Foreskin melanocyte (primary cell): ENCODE measurements at places on chromosomes 5 and 9.
A peak's percentile ranks its signal among the peaks of the same experiment; 100 is the strongest.

GRCh38 chr9:123360161-123361085 is 4.4 kb downstream of the CRB2 start:
- DNase-seq, result no peak

DNA sequence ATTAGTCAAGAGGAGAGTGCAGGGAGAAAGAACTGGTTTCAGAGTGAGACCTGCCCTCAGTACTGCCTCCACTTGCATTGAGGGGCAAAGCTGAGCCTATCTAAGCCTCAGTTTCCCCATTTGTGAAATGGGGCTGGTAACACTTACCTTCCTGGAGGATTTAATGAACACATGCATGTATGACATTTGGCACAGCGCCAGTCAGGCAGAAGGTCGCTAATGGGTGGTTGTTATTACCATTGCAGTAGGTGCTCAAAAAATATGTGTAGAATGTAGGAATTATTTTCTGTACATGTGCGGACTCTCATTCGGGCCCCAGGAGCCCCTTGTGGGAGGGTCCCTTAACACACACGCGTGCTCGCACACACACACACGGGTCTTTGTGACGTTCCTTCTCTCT is 10.9 kb downstream of the FAT2 start:
- no peak for DNase-seq

DNA sequence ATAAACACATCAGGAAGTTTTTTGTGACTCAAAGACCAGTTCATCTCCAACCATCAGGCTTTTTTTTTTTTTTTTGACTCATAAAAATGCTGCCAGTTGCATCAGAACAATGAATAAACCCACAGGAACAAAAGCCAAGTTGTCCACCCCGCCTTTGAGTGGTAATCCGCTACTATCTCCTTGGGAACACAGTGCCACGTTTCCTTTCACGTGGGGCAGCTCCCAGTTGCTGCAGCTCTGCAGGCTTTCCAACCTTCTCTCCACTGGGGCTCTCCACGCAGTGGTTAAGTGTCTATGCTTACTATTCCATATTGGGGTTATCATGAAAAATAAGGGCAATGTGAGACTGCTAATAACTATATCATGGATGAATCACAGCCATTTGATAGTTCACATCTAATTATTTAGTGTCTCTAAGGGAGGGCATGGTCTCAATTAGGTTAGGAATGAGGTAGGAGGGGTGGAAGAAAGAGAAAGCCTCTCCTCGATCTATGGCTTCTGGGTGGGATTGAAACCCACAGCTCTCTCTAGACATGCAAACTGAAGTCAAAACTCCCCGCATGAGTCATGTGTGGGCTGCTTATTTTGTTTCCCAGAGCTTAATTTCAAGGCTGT is 55.8 kb upstream of the ACTBL2 start:
- DNase-seq, result peak; percentile 82

GRCh38 chr9:133768859-133769510 is 30.8 kb upstream of the SARDH start:
- no peak for DNase-seq

GRCh38 chr5:166032601-166033000 is 2258.8 kb upstream of the WWC1 start:
- DNase-seq, result no peak

DNA sequence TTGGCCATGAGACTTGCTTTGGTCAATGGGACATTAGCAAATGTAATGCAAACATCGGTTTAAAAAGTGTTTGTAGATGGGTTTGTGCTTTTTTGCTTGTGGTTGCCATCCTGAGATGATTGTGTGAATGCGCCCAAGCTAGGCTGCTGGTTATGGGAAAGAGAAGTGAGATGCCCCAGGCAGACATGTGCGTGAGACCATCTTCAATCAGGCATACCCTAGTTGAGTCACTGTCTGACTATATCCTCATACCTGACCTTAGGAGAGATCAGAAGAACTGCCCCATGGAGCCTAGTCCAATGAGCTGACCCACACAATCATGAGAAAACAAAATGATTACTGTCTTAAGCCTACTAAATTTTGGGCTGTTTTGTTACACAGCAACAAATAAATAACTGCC is 36.8 kb upstream of the ZNF608 start:
- DNase-seq, result no peak

GRCh38 chr5:66896171-66896570 is 300.0 kb downstream of the MAST4 start:
- DNase-seq, result peak; percentile 84

- no peak for DNase-seq
Observed at GRCh38 chr5:65512170-65512937, 30.6 kb upstream of the ADAMTS6 start.

DNA sequence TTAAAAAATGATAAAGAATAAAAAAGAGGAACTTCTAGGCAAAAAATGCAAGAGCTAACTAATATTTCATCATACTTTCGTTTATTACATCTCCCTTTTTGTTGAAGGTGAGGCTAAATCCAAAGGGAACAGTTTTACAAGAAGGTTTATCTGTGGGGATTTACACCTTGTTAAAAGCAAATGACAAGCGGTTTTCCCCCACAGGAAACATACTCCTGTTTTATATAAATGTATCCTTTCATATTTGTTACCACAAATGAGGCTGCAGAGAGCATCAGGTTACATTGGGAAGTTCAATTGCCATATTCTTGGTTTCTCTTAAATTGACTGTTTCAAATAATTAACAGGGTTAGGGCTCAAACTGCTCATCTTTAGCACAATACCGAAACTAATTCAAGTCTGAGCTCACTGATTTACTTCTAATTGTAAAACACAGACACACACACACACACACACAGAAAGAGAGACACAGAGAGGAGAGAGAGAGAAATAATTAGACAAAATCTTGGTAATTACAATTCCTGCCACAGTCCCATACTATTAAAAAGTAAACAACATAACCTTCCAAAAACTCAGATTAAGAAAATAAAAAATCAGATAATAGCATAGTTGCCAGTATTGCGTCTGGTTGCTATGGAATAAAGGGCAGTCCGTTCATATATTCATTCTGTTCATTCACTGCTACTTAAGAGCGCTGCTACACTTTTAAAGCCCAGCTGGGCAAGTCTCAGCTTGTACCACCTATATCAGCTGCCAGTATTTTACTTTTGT is 17.1 kb downstream of the RFX3 start:
- DNase-seq, result no peak

- DNase-seq, result no peak
Observed at GRCh38 chr5:2282893-2283292, 400.2 kb upstream of the IRX4 start.

- DNase-seq, result no peak
Observed at GRCh38 chr9:126497660-126498275, 116.0 kb upstream of the LMX1B start.

- DNase-seq, result no peak
Observed at GRCh38 chr5:158326256-158326655, 467.3 kb upstream of the CLINT1 start.

GRCh38 chr9:9498128-9498527 is 1114.7 kb downstream of the PTPRD start:
- no peak for DNase-seq

- no peak for DNase-seq
Observed at GRCh38 chr9:127248241-127248640, 16.3 kb upstream of the GARNL3 start.

GRCh38 chr9:2413160-2413805 is 208.3 kb upstream of the VLDLR start:
- no peak for DNase-seq

GRCh38 chr9:130598188-130598587 is 18.8 kb downstream of the FUBP3 start:
- no peak for DNase-seq

GRCh38 chr9:16825331-16825725 is 45.1 kb downstream of the BNC2 start:
- DNase-seq, result no peak

GRCh38 chr5:179620703-179621350 is 2.6 kb downstream of the HNRNPH1 start:
- no peak for DNase-seq

GRCh38 chr5:9519537-9519936 is 26.3 kb downstream of the SEMA5A start:
- no peak for DNase-seq

- no peak for DNase-seq
Observed at GRCh38 chr5:56421246-56422075, 188.3 kb upstream of the ANKRD55 start.

DNA sequence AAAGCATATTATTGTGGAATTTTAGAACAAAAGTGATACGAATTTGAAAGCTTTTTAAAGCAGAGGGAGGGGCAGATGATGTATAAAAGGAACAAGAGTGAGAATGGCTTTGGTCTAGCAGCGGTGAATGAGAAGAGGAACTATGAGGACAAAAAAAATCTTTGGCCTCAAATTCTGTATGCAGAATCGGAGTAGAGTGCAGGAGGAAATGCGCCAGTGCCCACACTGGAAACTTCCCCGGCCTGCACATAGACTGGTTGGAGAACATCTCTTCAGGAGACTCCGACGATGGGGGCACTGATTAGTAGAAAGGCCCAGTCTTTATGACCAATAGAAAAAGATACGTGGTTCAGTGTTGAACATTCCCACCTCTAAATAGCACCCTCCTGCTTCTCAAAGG is 51.3 kb downstream of the SLC46A2 start:
- no peak for DNase-seq

GRCh38 chr5:107874795-107875194 is 204.1 kb upstream of the EFNA5 start:
- no peak for DNase-seq

- DNase-seq, result no peak
Observed at GRCh38 chr5:67900514-67900913, 315.0 kb upstream of the PIK3R1 start.

DNA sequence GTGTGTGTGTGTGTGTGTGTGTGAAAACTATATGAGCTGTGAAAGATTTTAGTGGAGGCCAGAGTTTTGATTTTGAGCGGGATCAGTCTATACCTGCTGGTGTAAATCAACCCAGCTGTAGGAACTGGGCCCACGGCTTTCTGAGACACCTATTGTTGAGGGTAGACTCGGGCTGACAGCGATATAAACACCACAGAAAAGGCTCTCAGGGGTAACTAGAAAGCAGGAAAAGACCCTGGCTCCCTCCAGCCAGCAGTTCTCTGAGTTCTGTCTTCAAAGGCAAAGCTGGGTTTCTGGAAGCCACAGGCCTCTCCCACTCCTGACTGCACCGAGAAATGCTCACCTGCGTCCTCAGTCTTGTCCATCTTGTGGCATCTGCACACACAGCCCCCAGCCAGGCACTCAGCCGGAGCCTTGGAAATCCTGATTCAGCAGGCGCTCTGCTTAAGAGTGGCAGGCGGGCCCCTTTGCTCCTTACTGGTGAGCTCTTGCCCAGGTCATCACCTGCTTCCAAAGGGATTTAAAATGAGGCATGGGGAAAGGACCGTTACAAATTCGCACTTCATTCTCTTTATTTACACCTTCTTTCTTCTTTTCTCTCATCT is 223.3 kb downstream of the NDUFS4 start:
- DNase-seq, result no peak

DNA sequence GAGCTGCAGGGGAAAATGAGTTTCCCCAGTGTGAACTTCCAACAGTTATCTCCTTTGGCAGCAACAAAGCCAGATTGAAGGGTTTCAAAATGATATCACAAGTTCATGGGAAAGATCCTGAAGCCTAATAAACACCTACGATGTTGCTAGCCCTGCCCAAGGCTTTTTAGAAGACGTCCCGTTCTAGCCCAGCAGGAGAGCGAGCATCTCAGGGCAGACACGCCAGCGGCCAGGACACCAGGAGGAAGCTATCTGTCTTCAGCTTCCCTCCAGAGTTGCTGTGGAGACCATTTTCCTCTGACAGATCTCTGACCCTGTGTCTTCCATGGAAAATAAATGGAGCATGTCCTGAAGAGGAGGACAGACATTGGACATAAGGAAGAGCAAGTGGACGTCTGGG is 98.4 kb downstream of the FBXO38 start:
- DNase-seq, result no peak

GRCh38 chr5:101284736-101285375 is 381.8 kb upstream of the ST8SIA4 start:
- DNase-seq, result no peak
